ENCODE measurements at places on chromosomes 2 and 18. TPM values are rescaled to one million over a fixed set of nuclear protein-coding genes. Genes with fewer than 3 reads are reported as not detected.

DNA sequence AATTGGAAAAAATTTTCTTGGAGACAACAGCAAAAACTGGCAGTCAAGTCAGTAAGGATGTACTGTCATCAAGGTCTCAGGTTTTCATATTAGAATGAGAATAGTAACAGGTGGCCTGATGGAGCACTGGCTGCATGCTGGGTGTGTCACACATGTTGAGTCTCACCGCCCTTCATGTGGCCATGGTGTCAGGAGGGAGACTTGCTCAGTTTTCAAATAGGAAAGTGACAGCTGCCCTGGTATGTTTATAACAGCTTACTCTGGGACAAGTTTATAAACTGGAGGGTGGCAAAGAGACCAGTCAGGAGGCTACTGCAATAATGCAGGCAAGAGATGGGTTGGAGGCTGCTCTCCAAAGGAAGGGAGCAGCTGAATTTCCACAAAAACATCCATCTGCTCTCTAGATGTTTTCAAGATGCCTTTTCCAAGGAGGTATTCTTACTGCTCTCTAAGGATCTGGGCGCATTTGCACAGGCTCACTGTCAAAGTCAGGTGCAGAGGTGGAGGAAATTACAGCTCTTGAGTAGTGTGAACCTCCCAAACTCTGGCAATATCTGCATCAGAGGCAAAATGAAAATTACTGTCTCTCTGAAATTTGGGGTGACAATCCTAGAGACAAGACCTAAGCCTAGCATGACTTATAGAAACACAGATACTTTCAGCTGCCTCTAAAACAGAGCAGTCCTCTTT lies 321.9 kb upstream of the RAB12 start:
- DNase-seq, result peak; percentile 91

DNA sequence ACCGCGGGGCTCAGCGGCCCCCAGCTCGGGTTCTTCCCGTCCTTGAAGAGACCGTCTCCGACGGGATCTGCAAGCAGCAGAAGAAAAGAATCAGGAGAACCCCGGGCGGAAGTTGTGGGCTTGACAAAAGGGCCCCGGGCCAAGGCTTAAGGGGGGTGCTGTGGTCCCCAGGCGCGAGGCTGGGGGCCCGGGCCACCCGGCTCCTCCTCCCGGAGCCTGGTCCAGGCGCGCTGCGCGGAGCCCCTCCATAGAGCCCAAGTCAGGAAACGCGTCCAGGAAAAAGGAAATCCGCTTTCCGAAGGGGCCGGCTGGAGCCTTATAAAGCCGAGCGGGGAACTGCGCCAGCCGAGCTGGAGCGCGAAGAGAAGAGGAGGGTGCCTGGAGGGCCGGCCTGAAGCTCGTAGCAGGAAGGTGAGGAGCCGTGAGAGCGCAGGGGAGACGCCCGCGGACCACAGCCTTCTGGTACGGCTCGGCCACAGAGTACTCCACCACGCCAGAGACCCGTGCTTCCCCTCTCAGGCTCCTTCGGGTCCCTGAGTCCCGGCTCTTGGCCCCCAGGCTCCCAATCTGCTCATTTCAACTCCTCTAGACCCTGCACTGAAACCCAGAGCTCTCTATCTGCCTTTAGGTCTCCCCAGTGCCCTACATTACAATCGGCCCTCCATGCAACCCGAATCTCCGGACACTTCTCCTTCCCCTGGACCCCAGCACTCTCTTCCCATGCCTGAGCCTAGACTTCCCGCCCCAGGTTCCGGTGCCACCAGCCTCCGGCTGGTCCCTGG lies 554 bp downstream of the FEV start:
- no peak for DNase-seq

- no peak for DNase-seq
These were observed 51.4 kb downstream of the EMILIN2 start for GRCh38 chr18:2898186-2898640.

DNA sequence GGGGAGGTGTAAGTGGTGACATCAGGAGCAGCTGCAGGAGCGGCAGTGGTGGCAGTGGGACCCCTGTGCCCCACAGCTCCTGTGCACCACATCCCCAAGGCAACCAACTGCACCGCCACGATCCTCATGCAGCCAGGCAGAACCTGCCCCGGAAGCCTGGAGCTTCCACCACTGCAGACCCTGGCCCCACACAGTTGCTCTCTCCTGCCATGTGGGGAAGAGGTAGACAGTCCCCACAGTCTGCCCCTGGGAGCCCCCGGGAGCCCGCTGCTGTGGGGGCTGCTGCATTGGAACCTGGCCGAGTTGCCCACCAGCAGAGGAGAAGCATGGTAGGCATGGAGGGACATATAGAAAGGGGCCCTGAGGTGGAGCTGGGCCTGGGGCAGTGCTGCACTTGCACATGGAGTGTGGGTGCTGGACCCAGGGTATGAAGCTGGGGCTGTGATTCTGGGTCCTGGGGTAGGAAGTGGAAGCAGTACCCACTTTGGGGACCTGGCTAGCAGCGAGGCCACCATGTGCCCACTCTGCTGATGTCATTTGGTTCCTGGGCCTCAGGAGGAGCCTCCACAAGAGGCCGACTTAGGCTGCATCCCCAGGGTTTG lies 623.3 kb upstream of the LRRTM4 start:
- DNase-seq, result no peak

Gene POTEE
- not detected for total RNA-seq

Gene MTERF4
- total RNA-seq, result 28.0 TPM

Gene PLEKHH2
- 0.24 TPM for total RNA-seq

Gene MSTN
- total RNA-seq, result 27.5 TPM

GRCh38 chr2:61822255-61822654 lies 31.6 kb downstream of the FAM161A start:
- DNase-seq, result no peak

Gene GALR1
- total RNA-seq, result not detected

Gene CYB5A
- total RNA-seq, result 48.7 TPM

Gene IL36A
- not detected for total RNA-seq

- peak; percentile 48 for DNase-seq
These were observed 34.1 kb upstream of the GNAL start for GRCh38 chr18:11654736-11655605.

Gene ZAP70
- 2.2 TPM for total RNA-seq

Gene MEP1B
- total RNA-seq, result 0.08 TPM

- DNase-seq, result no peak
These were observed 23.3 kb downstream of the MTHFD2 start for GRCh38 chr2:74221604-74222299.

Gene CFAP53
- total RNA-seq, result 0.27 TPM

- DNase-seq, result peak; percentile 93
These were observed 110.9 kb upstream of the RMP24 start for GRCh38 chr18:35861367-35862118.

Gene IGFBP5
- total RNA-seq, result 15.8 TPM

DNA sequence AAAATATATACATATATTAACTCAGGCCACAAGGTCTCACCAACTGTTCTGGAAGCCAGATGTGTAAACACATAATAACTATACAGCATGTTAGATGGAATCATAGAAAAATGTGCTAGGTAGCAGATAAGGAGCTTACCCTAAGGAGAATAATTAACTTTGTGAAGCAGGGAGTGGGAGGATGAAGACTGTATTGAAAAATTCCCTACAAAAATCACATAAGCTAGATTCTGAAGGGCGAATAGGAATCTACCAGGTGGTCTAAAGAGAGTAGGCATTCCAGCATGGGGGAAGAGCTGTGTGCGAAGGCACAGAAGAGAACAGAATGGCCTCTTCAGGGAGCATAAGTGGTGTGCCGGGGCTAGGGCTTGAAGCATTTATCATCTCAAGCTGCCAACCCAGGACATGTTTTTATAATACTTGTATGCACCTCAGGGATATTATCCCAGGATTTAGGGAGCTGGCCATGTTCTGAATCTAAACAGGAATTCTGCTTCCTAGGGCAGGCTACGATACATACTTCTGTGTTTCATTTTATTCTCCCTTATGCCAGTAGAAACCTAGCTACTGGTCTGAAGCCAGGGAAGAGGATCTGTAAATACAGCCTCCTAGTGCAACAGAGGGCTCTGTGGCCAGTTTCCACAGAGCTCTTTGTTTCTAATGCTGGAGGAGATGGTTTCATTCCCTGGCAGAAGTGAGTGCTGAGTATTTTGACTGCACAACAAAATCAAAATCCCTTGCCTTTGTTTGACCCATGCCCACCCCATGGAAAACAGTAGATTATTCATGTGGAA lies 56.7 kb downstream of the NEMP2 start:
- DNase-seq, result no peak

Gene AQP4
- not detected for total RNA-seq

Gene ASB18
- 0.24 TPM for total RNA-seq

- peak; percentile 56 for DNase-seq
These were observed 123.3 kb downstream of the CLIP4 start for GRCh38 chr2:29238497-29238896.

Gene HOXD10
- total RNA-seq, result not detected

Gene TXNDC2
- 0.10 TPM for total RNA-seq

Gene REG1B
- not detected for total RNA-seq
